ENCODE measurements at places on chromosomes 5 and 9. TPM values are rescaled to one million over a fixed set of nuclear protein-coding genes. Genes with fewer than 3 reads are reported as not detected.
A peak's percentile ranks its signal among the peaks of the same experiment; 100 is the strongest.

Gene TAS2R1
- not detected for total RNA-seq

DNA sequence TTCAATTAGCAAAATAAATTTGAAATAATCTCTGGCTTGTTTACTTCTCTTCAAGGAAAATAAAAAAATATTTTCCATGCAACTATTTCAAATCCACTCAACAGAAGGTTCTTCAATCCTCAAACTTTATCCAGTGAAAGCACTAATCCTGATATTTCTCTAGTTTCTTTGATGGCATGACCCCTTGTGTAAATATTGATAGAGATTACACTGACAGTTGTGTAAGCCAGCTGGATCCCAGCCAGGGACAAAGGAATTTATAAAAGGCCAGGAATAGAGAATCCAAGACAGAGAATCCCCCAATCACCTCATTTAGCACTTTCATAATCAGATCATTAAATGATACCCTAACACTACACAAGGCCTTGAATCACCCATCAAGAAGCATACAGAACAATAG, 135.2 kb downstream of the GNA14 start:
- DNase-seq = no peak

GRCh38 chr5:14272548-14273205, 129.5 kb downstream of the TRIO start:
- DNase-seq = no peak

- DNase-seq = no peak
Measured at GRCh38 chr9:117916291-117916690, 212.1 kb downstream of the TLR4 start.

Gene BARHL1
- total RNA-seq = not detected

DNA sequence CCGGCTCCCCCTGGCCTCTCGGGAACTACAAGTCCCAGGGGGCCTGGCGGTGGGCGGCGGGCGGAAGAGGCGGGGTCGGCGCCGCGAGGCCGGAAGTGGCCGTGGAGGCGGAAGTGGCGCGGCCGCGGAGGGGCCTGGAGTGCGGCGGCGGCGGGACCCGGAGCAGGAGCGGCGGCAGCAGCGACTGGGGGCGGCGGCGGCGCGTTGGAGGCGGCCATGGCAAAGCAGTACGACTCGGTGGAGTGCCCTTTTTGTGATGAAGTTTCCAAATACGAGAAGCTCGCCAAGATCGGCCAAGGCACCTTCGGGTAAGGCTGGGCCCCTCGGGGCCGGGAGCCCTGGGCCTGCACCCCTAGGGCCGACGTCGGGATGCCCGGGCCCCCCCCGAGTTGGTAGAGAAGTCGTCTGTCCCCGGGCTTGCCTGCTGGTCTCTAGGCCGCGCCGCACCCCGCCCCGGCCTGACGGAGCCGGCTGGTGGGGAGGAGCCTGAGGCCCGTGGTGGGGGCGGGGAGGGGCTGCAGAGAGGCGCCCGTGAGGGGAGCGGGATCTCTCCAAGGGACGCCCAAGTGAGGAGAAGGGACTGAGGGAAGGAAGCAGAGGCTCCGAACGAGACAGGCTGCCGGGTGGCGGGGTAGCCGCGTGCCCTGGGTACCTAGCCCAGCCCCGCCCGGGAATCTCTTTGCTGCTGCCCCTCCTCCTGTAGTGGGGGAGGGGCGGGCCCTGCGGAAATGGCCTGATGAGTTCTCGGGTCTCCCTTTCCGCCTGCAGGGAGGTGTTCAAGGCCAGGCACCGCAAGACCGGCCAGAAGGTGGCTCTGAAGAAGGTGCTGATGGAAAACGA, at the start of gene CDK9:
TSS of gene CDK9 (plus strand) at position 102 of the 840 bp plus-strand sequence. CDS start at position 217, 115 bp downstream.
- peak; percentile 55 for DNase-seq

DNA sequence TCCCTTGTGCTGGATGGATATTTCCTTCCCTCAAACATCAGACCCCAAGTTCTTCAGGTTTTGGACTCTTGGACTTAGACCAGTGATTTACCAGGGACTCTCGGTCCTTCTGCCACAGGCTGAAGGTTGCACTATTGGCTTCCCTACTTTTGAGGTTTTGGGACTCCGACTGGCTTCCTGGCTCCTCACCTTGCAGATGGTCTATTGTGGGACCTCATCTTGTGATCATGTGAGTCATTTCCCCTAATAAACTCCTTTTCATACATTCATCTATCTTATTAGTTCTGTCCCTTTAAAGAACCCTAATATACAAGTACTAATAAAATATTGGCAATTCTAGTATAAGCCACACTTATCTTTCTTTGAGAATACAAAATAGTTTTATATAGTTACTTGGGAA, 1078.9 kb downstream of the CDH12 start:
- DNase-seq = no peak

Gene FPGS
- total RNA-seq = 136 TPM

Gene CCDC183
- 0.68 TPM for total RNA-seq

DNA sequence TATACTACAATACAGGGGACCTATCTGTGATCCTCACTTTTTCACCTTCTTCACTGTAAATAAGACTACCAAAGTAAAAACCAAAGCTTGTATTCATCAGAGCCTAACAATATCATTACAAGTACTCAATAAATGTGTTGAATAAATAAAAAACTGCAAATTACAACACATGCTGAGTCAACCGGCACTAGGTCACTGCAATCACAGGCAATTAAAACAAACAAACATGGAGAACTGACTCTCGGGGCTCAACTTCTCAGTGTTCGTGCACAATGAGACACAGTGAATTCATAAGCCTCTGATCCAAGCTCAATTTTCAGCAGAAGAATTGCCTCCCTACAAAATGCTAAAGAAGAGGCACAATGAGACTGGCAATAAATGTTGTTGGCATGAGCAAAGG, 69.2 kb downstream of the CDK5RAP2 start:
- no peak for DNase-seq

GRCh38 chr5:34511063-34511462, 145.1 kb upstream of the RAI14 start:
- DNase-seq = no peak

GRCh38 chr9:119368681-119369581, at the start of gene BRINP1:
Gene BRINP1, minus strand, starts transcription at chr9:119369435. Its CDS starts 56,080 bp downstream, at chr9:119313355.
- no peak for DNase-seq

- DNase-seq = no peak
Measured at GRCh38 chr5:126097876-126098275, 325.3 kb upstream of the GRAMD2B start.

- DNase-seq = no peak
Measured at GRCh38 chr9:117341151-117341550, 73.7 kb downstream of the ASTN2 start.
